GM23248 (cell line): ENCODE measurements at places on chromosomes 12 and 14.
A peak's percentile ranks its signal among the peaks of the same experiment; 100 is the strongest.

GRCh38 chr14:61262082-61262481 lies 19.1 kb downstream of the TMEM30B start:
- peak; percentile 83 for DNase-seq

DNA sequence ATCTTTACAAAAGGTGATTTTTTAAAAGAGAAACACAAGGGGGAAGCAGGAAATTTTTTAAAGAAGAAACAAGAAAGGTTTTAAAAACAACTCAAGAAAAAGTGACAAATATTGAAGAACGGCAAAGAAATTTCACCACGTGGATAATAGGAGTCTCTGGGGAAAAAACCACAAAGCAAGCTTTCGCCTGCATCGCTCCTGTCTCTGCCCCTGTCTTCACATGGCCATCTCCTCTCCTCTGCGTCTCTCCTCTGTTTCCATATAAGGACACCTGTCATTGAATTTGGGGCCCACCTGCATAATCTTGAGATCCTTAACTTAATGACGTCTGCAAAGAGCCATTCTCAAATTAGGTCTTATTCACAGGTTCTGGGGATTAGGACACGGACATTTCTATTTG lies 175.8 kb downstream of the ETV6 start:
- no peak for DNase-seq

- peak; percentile 91 for DNase-seq
Measured at GRCh38 chr12:53575502-53576249, 50.5 kb downstream of the ATF7 start.

DNA sequence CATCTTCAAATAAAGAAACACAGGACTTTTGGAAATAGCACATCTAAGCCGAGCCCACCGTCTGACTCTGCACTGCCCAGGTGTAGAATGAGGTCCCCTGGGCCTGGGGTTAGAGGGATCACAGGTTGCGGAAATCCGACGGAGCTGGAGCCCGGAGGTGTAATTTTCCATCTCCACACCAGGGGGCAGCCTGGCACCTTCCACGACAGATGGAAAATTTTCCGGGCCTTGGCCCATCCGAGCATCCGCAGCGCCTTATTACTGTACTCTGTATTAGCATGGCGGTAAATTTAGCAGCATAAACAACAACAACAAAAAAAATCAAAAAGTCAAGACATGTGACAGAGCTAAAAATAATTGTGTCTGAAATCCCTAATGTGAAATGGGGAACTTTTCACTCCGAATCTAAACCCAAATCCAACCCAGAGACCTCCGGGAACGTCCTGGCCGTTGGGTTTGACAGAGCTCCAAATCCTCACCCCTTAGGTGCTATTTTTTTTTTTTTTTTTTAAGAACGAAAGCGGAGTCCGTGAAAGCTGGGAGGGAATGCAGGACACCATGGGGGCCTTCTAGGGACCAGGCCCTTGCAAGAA lies 93.9 kb downstream of the KSR2 start:
- peak; percentile 86 for DNase-seq

- DNase-seq = no peak
Measured at GRCh38 chr12:46965880-46966279, 113.5 kb upstream of the PCED1B start.

- no peak for DNase-seq
Measured at GRCh38 chr12:47888153-47888819, 16.5 kb downstream of the VDR start.

GRCh38 chr12:26187014-26187798 lies 8.2 kb upstream of the SSPN start:
- peak; percentile 10 for DNase-seq

DNA sequence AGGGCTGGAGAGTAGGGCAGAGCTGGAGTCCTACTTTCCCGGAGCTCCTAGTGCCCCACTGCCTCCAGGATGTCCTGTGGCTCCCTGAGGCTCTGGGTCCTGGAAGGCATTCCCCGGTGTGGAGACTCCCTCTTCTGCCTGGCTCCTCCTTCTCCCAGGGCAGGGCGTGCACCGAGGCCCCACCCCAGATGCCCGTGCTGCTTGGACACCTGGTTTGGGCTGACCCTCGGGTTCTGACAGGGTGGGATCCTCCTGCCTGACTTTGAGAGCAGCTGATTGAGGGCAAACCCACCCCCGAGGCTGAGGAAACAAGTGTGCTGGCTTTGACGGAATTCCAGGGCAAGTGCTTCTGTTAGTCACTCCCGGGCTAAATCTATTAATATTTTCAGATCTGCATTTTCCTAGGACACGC lies 15.4 kb downstream of the TEAD4 start:
- peak; percentile 40 for DNase-seq

- DNase-seq = no peak
Measured at GRCh38 chr14:80049055-80049454, 162.2 kb downstream of the DIO2 start.

DNA sequence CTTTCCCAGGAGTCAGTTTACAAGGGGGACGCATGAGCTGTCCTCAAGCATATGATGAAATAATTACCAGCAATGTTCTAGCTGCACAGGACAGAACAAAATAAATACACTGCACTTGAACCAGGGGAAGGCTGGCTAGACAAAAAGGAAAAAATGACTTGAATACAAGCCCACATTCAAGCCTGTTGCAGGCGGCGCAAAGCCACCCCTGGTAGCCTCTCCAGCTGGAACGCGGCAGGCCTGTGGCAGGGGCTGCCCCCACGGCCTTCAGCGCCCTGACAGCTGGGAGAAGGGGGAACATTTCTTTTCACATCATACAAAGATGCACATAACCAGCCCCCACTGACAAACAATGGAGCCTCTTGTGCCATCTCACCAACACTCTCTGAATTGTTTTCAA lies 57.1 kb downstream of the TRAFD1 start:
- peak; percentile 19 for DNase-seq

GRCh38 chr14:57820581-57820980 lies 45.3 kb downstream of the SLC35F4 start:
- DNase-seq = peak; percentile 13

- peak; percentile 20 for DNase-seq
Measured at GRCh38 chr14:75518625-75519024, 3.6 kb upstream of the BATF start.

DNA sequence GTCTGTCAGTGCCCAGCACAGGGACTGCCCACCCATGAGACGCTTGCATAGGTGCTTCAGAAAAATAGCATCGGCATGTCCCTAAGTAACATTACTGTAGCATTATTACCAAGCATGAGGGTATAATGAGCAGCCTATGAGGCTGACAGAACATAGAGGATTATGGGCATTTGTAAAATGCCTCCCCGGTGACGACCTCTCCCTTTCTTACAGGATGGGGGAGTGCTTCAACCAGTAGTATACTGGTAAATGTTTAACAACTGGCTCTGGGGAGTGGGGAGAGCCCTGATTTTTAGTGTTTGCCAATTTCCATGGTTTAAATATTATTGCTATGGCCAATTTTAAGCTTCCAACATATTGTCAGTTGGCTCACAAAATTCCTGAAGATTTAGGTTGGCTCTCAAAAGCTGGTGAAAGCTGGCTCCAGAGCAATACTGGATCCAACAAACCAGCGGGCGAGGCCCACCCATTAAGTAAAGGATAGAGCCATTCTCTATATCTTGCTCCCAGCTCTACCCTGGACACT lies 104.5 kb downstream of the ETNK1 start:
- DNase-seq = no peak
